ENCODE measurements at places on chromosomes 4 and X.
A peak's percentile ranks its signal among the peaks of the same experiment; 100 is the strongest.

DNA sequence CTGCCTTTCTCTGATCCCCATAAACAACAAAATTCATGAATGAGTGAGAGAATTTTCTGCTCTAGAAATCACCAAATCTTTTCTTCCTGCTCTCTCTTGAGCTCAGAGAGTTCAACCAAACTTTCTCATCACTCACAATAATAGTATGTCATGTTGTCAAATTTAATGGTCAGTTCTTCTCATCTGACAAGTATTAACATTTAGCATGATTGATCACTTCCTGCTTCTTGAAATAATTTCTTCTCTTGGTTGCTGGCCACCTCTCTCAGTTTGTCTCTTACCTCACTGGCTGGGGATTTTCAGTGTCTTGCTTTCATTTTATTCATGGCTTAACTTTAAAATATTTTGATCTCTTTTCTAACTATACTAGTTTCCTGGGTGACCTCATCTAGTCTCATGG is 25.5 kb upstream of the FGF5 start:
- DNase-seq, result no peak

DNA sequence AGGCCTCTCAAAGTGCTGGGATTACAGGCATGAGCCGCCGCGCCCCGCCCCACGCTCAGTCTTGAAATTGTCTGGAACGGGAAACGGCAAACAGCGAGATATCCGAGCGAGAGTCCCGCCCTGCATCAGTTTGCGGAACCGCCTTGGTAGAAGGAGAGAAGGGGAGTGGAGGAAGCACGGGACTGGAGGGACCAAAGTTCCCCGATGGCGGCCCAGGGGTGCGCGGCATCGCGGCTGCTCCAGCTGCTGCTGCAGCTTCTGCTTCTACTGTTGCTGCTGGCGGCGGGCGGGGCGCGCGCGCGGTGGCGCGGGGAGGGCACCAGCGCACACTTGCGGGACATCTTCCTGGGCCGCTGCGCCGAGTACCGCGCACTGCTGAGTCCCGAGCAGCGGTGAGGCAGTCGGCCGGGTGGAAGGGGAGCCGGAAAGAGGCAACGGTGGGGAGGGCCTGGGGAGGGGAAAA is at the start of gene BST1:
Gene BST1, plus strand, starts transcription at position 125 of the 463 bp plus-strand sequence. Its CDS starts 80 bp downstream, at position 205.
- DNase-seq, result peak; percentile 10

- DNase-seq, result no peak
These were observed 73.7 kb downstream of the ELOVL6 start for GRCh38 chr4:110124711-110125110.

DNA sequence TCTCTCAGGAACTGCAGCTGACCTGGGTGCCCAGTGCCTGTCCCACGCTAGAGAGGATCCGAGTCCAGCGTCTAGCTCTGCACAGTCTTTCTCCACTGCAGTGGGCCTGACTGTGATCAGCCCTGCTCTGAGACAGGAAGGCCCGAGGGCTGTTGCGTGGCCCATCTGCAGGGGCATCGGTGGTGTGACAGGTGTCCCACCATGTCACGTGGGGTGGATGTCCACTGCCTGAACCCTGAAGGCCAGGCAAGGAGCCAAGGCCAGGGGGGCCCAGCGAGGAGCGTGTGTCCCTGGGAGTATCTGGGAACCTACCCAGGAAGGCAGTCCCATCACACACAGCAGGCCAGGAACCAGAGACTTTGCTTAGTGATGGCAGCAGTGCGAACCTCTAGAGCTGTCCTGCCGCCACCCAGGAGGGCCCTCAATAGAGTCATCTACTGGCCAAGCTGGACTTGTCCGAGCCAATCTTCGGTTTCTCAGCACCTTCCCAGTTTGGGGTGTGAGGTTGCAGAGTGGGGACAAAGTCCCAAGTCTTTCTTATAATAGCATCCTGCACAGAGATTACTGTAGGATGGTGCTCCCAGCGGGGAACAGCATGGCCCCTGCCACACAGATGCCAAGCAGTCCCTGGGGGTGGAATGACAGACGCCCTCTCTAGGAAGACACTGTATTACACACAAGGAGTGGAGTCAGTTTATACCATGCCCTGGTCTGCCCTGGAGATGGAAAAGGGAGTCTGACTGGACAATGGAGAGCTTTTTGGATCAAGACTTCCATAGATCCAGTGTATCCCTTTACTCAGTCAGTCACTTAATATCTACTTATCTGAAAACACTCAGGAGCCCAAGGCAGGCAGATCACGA is 38.3 kb downstream of the DCTD start:
- no peak for DNase-seq

GRCh38 chr4:156496797-156497196 is 474.8 kb downstream of the PDGFC start:
- no peak for DNase-seq

- DNase-seq, result no peak
These were observed 1811.6 kb downstream of the ARAP2 start for GRCh38 chr4:34432706-34433105.

DNA sequence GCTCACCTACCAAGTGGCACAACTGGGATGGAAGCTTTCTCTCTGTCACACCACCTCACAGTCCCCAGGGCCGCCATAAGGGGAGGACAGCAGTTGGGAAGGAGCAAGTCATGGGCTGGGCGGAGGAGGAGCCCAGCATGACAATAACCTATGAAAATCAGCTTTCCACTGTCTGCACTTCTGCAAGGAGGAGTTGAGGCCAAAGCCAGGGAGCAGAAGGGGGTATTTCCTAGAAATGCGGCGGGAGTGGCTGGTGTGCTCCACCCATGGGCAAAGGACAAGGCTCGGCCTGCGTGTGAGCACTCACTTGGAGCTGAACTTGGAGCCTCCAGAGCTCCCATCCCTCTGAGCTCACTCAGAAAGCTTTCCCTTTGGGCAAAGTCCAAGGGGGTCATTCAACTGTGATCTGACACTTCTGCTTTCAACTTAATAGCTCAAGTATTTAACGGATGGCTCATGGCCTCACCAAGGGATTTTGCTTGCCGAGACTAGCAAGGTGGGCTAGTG is 18.5 kb downstream of the APLN start:
- no peak for DNase-seq

DNA sequence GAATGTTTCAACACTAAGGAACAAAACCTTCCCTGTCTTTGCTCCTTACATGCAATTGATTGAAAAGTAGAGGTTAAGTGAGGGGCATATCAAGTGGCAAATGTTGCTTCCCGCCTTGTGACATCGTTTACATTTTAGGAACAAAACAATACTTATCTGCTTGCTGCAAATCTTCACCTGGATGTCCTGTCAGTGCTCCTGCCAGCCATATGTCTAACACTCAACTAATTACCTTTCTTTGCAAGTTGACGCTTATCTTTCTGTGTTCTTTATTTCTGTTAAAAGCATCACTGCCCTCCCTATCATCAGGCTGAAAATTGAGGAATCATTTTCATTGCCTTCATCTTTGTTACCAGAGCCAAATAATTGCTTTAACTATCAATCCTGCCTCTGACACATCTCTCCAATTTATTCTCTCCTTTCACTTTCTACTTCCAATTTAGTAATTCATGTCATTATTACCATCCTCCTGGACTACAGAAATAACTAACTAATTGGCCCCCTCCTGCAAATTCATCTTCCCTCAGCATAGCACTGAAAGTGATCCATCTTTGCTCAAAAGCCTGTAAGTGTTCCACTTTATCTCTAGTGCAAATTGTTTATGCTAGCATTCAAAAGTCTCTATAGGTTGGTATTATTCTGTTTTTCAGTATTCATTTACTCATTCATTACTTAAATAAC is 298.7 kb upstream of the ATOH1 start:
- DNase-seq, result no peak

GRCh38 chr4:71944956-71945355 is 86.8 kb upstream of the NPFFR2 start:
- DNase-seq, result no peak

DNA sequence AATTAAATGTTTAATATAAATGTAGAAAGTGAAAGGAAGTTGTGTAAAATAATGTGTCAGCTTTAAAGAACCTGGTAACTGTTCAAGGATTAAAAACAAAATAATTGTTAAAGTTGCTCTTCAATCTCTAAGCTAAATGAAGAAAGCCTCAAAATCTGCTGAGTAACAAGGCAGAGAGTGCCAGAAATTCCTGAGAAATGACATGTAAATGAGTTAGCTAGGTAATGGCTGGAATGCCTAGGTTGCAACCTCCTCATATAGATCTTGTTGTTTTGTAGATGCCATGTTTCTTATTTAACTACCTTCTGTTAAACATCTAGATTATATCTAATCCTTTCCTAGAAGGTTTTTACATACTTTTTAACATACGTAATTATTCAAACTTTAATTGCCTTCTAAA is 763.6 kb upstream of the AGA start:
- DNase-seq, result no peak

GRCh38 chr4:55323375-55323774 is 22.7 kb upstream of the SRD5A3 start:
- no peak for DNase-seq

- DNase-seq, result no peak
These were observed 9.6 kb upstream of the CCDC149 start for GRCh38 chr4:24922416-24922815.

DNA sequence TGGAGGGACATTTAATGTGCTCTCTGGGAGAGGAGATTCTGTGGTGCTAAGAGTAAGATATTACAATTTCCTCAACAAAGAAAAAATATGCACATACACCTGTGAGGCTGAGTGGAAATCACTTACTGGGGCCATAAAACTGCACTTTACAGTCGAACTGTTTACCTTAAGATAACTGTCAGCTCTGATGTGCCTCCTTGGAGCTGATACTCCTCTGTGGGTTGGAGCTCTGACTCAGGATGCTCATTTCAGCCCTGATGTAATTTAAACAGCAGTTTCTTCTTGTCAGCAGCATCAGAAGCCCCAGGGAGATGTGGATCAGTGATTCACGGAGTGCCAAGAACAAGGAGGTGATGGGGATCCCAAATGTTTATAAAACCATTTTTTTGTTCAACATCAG is 241.9 kb upstream of the SFRP2 start:
- no peak for DNase-seq

DNA sequence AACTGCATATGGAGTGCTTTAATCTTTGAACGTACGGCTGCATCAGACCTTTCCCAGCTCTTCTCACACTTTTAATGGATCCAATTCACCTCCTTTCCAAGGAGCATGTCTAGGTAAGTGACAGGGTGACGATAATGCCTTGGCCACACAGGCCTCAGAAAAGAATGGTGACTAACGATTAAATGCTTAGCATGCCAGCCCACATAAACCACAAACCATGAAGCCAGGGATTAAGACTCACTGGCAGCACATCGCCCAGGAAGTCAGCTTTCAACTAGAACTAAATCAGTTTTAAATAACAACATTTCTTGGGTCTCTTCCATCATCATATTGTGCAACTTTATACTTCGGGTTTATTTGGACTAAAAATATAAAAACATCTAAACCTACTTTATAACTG is 28.7 kb downstream of the INPP4B start:
- no peak for DNase-seq

GRCh38 chrX:53494436-53494835 is 60.3 kb upstream of the HSD17B10 start:
- no peak for DNase-seq

GRCh38 chrX:39952989-39953388 is 144.8 kb downstream of the BCOR start:
- DNase-seq, result no peak

DNA sequence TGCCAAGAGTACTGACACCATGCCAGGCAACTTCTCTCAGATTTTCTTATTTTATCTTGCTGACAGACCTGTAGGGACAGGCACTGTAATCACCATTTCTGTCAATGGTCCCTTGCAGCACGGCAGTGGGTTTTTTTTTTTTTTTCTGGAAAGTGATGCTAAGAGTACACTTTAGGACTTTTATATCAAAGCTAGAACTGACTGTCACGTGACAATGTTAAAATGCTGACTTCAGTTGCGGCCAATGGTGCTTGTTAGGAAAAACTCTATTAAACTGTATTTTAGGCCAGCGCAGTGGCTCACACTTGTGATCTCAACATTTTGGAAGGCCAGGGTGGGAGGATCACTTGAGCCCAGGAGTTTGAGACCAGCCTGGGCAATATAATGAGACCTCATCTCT is 12.3 kb upstream of the SCOC start:
- DNase-seq, result no peak

Data from stimulated activated CD8-positive, alpha-beta memory T cell treated with anti-CD3 and anti-CD28 coated beads, Interleukin-7, amount 100 ng/mL, for 1 hour (primary cell).